GM19239 (cell line): ENCODE measurements at places on chromosomes 1 and 21.

GRCh38 chr1:198283222-198283621, 126.4 kb downstream of the NEK7 start:
- DNase-seq, result no peak

DNA sequence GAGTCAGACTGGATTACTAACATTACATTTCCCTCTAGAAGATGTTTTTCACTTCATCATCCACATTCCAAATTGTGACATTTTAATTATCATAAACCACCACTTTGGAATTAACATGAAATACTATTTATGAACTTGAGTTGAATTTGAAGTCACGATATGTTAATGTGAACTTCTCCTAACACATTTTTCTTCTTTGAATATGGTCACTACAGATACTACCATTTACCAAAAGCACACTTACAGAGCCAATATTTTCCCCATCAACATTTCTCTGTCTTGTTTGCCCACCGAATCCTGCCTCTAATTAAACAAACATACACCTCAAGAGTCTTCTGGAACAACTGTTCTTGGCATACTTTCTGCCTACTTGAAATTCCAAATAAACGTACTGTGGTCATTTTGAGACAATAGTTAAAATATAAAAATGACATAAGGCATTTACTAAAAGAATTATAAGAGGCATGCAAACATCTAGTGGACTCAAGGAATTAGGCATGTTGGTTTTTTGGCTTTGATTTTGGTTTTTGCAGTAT, 177.4 kb downstream of the AKT3 start:
- DNase-seq, result no peak

GRCh38 chr1:27643600-27644368, 8.8 kb upstream of the FGR start:
- DNase-seq, result peak; percentile 69

DNA sequence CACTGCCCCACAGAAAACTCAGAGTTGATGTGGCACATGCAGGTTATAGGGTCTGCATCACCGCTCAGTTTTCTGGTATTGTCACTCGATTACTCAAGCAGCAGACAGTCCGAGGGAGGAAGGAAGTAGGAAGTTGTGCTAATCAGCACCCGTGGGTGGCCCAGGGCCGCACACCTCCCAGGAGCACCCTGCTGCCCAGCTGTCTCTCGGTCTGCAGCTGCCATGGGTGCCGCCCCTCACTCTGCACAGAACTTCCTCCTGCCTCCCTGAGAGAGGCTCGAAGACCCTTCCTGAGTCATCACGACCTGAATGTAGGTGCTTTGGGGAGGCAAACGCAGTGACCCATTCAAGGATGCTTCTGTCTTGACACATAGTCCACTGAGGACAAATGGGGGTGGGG, 4.2 kb upstream of the TFF3 start:
- no peak for DNase-seq

- DNase-seq, result no peak
These were observed 50.9 kb downstream of the PCNT start for GRCh38 chr21:46374761-46375389.

GRCh38 chr1:207752456-207752998, 673 bp downstream of the CD46 start:
- DNase-seq, result no peak

DNA sequence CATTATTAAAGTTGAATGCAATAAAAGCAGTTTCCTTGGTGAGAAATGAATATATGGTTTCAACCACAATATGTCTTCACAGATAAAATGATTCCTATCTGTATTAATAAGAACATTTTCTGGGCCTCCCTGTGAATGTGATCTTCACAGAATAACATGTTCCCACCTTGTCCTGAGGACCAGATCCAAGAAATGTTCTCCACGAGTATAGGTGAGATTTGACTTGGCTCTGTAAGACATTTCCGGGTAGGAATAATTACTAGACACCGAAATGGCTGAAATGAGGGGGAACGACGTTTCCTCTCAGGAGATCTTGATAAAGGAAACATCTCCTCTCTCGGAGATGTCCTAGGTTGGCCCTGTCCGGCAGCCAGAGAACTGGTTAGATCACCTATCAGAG, 61.4 kb downstream of the CLIC6 start:
- DNase-seq, result no peak

DNA sequence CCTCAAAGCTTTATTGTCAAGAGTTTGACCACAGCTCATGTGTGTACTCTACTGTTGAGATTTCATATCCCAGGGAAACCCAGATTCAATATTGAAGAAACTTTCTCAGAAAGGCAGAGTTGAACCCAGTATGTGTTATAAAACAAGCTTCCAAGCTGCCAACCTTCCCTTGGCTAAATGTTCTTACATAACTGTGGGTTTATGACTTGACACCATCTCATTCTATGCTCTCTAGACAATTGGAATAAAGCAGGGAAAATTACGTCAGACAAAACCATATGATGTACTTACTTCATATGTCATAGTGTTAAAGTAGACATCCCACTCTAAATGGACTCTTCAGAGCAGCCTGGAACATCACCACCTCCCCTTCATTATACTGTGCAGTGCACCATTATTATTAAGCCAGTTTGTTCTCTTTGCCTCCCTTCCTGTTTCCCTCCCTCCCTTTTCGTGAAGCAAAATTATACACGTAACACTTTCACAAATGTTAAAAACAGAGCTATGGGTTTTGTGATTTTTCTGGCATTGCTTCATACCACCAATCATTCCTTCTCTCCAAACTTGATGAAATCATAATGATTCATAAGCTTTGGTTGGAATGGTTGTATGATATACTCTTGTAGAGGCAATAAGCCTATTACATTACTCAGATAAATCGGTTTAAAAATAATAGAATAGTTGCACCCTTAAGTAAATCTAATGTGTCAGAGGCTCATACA, 507.2 kb downstream of the LTN1 start:
- no peak for DNase-seq

DNA sequence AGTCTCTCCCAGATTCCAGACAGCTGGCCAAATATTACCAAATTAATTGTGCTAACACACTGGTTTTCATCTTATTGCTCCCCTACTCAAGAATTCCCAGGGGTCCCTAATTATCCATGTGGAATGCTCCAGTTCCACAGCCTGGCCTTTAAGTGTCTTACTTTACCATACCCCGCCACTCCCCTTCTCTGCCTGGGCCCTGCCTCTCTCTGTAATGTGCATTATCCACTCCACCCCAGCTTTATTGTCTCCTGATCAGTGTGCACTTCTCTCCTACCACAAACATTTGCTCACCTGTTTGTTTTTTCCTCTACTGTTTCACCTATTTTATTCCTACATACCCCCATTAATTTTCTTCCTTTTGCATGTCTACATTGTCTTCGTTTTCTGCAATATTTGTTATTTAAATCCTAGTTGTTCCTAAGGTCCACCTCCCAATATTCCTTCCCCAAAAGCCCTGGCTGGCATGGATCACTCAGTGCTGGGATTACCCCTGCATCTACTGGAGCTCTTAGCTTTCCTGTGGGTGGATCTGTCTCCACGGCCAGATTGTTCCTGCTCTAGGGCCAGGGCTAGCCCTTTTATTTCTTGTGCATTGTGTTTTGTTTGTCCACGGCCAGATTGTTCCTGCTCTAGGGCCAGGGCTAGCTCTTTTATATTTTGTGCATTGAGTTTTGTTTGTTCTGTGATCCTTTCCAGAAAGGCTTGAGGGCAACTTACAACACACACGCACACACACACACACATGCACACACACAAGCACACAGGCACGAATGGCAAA, 33.4 kb upstream of the ATP1B1 start:
- no peak for DNase-seq

- DNase-seq, result no peak
These were observed 41.4 kb downstream of the NOS1AP start for GRCh38 chr1:162110910-162111309.

DNA sequence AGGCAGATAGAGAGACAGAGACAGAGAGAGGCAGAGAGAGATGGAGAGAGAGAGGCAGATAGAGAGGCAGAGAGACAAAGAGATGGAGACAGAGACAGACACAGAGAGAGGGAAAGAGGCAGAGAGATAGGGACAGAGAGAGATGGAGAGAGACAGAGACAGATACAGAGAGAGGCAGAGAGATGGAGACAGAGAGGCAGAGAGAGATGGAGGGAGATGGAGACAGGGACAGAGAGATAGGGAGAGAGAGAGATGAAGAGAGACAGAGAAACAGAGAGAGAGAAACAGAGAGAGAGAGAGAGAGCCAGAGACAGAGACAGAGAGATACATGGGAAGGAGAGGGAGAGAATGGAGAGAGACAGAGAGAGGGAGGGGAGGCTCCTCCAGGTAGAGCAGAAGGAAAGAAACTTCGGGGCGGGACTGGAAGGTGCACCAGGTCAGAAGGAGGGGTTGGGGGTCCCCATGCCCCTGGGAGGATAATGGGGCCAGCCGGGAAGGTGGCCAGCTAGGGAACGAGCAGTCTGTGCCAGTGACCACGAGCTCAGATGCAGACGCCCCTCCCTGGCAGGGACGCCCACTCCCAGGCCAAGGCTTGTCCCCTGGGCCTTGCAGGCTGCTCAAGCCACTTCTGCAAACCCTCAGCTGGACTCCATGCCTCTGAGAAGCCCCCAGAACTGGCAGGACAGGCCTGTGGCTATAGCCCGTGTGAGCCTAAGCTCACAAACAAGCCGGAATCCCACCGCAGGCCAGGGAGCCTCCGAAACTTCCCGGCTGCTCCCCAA, 3.3 kb downstream of the FNDC10 start:
- DNase-seq, result no peak

DNA sequence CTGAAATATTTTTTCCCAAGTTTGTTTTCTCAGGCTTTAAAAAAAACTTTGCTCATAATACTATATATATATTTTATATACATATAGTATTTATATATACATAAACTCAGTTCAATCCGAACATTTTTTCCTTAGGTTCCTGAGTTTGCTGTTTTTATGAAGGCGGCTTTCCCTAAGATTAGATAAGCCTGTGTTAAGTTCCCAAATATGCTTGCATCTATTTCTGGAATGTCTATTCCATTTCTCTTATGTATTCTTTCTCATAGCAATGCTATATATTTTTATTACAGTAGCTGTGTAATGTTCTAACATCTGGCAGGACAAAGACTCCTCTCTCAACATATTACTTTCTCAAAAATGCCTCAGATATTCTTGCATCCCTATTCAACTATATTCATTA, 45.9 kb downstream of the ADSS2 start:
- DNase-seq, result no peak

DNA sequence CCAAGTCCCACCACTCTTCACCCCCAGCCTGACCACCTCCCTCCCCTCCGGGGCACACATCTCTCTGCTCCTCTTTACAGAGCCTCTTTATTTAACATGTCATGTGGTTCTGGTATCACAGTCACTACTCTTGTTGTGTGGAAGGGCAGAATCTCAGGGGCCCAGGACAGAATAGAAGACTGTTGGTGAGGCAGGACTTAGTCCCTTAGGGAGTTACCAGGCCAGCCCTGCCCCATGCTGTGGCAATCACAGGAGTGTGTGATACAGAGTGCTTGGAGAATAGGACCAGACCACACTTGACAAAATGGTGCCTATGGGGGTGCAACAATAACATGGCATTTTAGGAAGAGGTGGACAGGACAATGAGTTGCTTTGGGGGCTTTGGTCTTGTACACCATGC, 43.0 kb upstream of the CRNN start:
- DNase-seq, result no peak

DNA sequence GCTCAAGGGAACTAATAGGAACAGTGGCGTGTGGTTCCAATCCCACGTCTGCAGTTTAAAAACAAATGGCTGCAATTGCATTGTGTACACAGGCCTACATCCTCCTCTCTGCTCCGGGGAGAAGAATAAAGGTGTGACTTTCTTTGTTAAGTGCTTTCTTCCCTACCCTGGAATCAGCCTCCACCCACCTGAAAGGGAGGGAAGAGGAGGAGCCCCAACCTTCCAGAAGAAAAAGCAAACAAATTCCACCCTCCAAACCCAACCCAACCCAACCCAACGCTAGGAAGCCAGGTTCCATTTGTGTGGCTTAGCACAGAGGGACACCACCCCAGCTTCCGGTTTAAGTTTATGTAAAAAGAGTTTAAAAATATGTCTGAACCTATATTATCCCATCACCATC, 11.8 kb upstream of the BACE2 start:
- DNase-seq, result no peak

GRCh38 chr1:219323426-219323825, 149.7 kb downstream of the LYPLAL1 start:
- no peak for DNase-seq

GRCh38 chr1:248748211-248748610, 7.3 kb downstream of the LYPD8 start:
- no peak for DNase-seq

DNA sequence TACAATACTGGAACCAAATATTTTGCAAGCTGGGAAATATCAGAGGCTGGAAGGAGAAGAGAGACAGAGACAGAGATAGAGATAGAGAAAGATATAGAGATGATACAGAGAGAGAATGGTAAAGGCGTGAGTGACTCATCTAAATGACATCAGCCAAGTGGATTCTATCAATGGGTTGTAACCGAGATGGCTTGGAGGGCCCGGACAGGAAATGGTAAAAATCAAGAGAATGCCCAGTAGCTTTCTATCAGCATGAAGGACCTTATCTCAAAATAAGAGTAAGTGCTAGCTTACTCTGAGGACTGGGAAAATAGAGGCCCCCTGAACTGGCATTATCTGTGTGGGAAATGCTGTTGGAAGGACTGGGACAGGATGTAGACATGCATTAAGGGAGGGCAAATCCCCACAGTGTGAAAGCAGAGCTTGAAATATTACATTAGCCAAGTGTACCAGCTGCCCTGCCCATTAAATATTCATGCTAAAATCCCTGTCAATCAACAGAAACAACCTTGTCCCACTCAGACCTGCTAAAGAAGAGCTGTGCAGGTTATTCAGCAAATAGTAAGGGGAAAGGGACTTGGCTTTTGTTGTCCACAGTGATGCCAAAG, 76.6 kb upstream of the ZNF644 start:
- no peak for DNase-seq

DNA sequence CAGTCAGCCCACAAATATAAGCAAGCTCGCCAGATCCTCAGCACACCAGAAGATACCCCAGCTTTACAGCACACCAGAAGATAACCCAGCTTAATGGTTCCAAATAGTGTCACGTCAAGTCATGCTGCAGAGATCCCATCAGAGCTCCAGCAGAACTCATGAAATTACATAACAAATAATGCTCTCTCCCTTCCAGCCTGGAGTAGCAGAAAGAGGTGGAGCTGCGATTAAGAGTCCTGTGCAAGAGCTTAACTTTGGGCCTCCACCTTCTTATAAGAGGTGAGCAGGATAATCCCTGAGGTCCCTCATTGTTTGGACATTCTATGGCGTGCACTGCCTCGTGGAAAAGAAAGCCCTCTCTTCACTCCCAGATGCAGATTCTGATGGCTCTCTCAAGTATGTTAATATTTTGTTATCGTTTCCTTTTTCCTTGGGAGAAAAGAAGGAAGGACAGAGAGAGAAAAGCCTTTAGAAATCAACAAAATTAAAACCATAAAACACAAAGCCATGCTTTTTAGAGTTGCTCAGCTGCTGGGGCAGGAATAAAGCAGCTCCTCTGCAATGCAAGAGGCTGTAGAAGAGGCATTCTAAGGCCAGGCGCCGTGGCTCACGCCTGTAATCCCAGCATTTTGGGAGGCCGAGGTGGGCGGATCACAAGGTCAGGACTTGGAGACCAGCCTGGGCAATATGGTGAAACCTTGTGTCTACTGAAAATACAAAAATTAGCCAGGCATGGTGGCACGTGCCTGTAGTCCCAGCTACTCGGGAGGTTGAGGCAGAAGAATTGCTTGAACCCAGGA, 59.1 kb downstream of the GLUL start:
- no peak for DNase-seq
